ENCODE measurements at places on chromosomes 4 and X. TPM values are rescaled to one million over a fixed set of nuclear protein-coding genes. Genes with fewer than 3 reads are reported as not detected.

- DNase-seq, result no peak
Measured at GRCh38 chrX:48910926-48911411, 477 bp downstream of the SLC35A2 start.

DNA sequence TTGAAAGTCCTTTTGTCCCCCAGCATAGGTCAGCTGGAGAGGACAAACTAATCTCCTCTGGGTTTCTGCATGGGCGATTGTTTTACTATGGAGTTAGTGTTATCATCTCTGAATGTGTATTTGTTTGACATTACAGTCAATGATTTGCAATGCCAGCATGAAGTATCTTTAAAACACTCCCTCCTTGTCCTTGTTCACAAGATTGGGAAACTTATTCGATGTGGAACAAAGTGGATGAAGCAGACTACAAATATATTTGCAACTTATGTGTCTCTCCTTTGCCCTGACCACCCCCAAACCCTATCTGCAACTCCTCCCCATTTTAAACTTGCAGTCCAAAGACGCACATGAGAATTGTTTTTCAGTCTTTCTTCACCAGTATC, 1.5 kb upstream of the PITX2 start:
- no peak for DNase-seq

DNA sequence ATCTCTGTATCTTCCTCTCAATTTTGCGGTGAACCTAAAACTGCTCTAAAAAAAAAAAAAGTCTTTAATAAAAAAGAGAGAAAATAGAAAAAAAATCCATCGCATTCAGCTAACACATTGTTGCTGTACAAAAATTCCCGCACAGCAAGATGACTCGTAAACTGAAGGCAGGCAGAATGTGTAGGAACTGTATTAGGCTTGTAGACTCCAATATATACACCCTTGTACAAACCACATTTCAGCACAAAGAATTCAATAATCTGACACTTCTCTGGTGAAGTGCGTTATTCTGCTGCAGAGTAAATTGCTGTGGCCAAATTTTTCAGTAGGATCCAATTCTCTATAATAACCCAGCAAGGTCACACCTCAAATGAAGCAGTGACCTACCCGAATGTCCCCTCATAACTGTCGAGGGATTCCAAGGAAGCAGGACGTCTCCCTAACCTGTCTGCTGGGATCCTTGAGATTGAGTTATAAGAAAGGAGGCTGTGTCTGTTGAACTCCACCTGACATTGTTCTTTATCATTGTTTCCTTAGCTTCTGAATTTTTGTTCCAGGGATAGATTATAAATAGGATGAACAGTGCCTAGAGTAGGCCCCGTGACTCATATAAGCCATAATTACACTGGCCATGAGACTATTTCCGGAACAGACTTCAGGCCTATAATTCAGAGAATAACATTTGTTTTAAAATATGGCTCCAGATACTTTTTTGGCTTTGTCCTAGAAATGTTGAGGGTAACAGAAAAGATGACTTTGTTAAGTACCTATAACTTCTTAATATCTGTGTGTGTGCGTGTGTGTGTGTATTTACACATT, 348.3 kb downstream of the PCDH7 start:
- DNase-seq, result no peak

GRCh38 chrX:42967681-42968300, 189.8 kb upstream of the PPP1R2C start:
- no peak for DNase-seq

DNA sequence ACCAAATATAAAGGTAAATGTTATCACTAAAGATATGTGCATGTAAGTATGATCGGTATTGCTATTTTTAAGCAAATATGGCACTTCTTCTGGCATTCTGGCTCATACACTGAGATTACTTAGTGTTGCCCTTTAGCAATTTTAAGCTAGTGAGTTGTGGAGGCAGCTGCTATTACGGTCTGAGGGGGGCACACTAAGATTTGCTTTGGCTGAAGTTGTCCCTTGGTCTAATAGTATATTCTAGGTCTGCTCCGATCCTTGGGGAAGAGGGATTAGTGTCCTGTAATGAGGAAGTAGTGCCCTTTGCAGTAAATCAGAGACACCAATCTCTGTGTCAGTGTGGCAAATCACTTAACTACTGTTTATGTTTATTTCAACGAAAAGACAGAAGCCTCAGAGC, 196.5 kb upstream of the FTHL17 start:
- DNase-seq, result no peak

DNA sequence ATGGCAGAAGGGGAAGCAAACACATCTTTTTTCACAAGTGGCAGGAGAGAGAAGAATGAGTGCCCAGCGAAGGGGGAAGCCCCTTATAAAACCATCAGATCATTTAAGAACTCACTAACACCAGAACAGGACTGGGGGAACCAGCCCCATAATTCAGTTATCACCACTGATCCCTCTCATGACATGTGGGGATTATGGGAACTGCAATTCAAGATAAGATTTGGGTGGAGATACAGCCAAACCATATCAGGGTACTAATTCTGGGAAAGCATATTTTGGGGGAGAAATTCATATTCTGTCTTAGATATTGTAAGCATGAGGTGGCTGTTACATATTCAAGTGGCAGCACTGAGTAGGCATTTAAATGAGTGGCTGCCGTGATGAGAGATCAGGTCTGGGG, 87.8 kb downstream of the RAPGEF2 start:
- DNase-seq, result no peak

GRCh38 chrX:7108030-7108429, 39.5 kb upstream of the STS start:
- DNase-seq, result no peak

- no peak for DNase-seq
Measured at GRCh38 chr4:188552741-188553275, 413.6 kb downstream of the TRIML1 start.

DNA sequence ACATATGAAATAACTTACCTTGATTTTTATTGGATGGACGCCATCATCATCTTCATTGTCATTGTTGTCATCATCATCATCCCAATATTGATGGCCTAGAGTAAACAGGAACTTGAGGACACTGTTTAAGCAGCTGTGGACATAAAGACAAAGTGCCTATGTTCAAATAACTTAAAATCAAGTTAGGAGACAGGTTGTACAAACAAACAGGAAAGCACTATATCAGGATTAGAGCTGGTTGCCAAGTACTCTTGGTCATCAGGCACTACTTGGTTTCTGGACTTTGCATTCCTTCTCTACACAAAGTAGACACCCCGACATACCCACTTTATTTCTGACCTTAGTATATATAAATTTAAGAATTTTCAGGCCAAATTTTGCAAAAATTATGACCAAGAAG, 608.6 kb downstream of the KLHL13 start:
- DNase-seq, result no peak

GRCh38 chr4:22850630-22851029, 157.9 kb downstream of the GBA3 start:
- no peak for DNase-seq

DNA sequence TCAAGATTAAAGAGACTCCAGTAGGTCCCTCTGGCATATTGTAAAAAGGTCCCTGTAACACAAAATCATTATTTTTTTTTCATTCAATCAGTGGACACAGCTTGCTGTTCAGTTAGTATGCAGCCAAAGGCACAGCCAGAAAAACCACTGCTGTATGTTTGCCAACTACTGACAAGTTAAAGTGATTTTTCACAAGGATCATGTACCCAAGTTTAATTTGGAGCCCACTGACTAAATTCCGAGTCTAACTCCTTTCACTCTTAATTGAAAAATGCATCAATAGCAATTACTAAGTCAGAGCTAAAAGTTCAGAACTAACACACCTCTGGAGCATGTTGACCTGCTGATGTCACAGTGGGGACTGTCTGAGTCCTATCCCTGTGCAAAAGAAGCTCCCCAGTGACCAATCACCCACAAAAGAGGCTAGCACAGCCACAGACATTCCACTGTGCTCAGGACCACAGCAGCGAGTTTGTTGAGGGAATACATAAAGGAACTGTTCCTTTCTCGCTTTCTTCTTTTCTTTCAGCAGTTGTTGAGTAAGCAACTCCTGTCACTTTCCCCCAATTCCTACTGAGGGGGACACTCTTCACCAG, 60.4 kb downstream of the STX18 start:
- no peak for DNase-seq

ZGRF1 gene
- total RNA-seq, result 5.7 TPM

CRMP1 gene
- total RNA-seq, result 6.2 TPM

SOX3 gene
- not detected for total RNA-seq

ARHGEF6 gene
- 33.7 TPM for total RNA-seq

USP17L20 gene
- total RNA-seq, result not detected

CFAP99 gene
- total RNA-seq, result 4.3 TPM

KLHL4 gene
- 1.6 TPM for total RNA-seq

Data from lower lobe of right lung (tissue), 2 donors.